ENCODE measurements at places on chromosomes 12 and 14. TPM values are rescaled to one million over a fixed set of nuclear protein-coding genes. Genes with fewer than 3 reads are reported as not detected.

LAG3 gene
- 0.78 TPM for total RNA-seq

FOXN4 gene
- total RNA-seq: not detected

TEX52 gene
- total RNA-seq: not detected

DNAJC22 gene
- total RNA-seq: 0.93 TPM

CARMIL3 gene
- 0.76 TPM for total RNA-seq

LBHD2 gene
- total RNA-seq: not detected

ABCD2 gene
- 0.78 TPM for total RNA-seq

TSPAN19 gene
- total RNA-seq: not detected

PTHLH gene
- total RNA-seq: not detected

SYCP3 gene
- not detected for total RNA-seq

NELL2 gene
- 1.6 TPM for total RNA-seq

SLC6A15 gene
- not detected for total RNA-seq

TAS2R50 gene
- total RNA-seq: 1.1 TPM

SLC17A8 gene
- total RNA-seq: not detected

GPR65 gene
- 2.3 TPM for total RNA-seq

SMCO2 gene
- total RNA-seq: not detected

KRT73 gene
- total RNA-seq: not detected

RNASE3 gene
- not detected for total RNA-seq

SLC25A21 gene
- total RNA-seq: 0.14 TPM

SIX6 gene
- not detected for total RNA-seq

ARMH4 gene
- total RNA-seq: 12.7 TPM

LRP1-AS gene
- total RNA-seq: not detected

SNW1 gene
- total RNA-seq: 55.1 TPM

CLECL1 gene
- total RNA-seq: not detected

TUNAR gene
- total RNA-seq: not detected

VTI1B gene
- total RNA-seq: 104 TPM

METTL17 gene
- 83.8 TPM for total RNA-seq

PALS1 gene
- 20.5 TPM for total RNA-seq

NINJ2 gene
- 2.0 TPM for total RNA-seq

PKP2 gene
- total RNA-seq: 1.0 TPM

DEPDC4 gene
- total RNA-seq: 2.2 TPM

TAMALIN gene
- 13.0 TPM for total RNA-seq

ADCY4 gene
- total RNA-seq: 34.0 TPM

TSHR gene
- total RNA-seq: 5.8 TPM

DCAF4 gene
- total RNA-seq: 12.7 TPM

EML5 gene
- total RNA-seq: 5.6 TPM

ZNF891 gene
- total RNA-seq: 3.0 TPM

CLEC4C gene
- not detected for total RNA-seq

TEP1 gene
- 41.3 TPM for total RNA-seq

KCNC2 gene
- not detected for total RNA-seq

TAS2R31 gene
- total RNA-seq: 1.5 TPM

OTOGL gene
- not detected for total RNA-seq

AVPR1A gene
- total RNA-seq: 30.2 TPM

NANOG gene
- not detected for total RNA-seq

GPRC5D gene
- total RNA-seq: not detected

WSCD2 gene
- 1.3 TPM for total RNA-seq

GPR84 gene
- 6.8 TPM for total RNA-seq

LRRC10 gene
- not detected for total RNA-seq

HOXC10 gene
- not detected for total RNA-seq

FIGNL2 gene
- total RNA-seq: 0.27 TPM

FSCB gene
- not detected for total RNA-seq

IRF2BPL gene
- 20.3 TPM for total RNA-seq

EEF1AKMT3 gene
- total RNA-seq: 14.8 TPM

ESRRB gene
- not detected for total RNA-seq

PMCH gene
- not detected for total RNA-seq

All from adrenal gland (tissue), 19 donors.